ENCODE measurements at places on chromosomes 2 and 18. TPM values are rescaled to one million over a fixed set of nuclear protein-coding genes. Genes with fewer than 3 reads are reported as not detected.

Gene ZEB2
- total RNA-seq = 111 TPM

Gene TFCP2L1
- total RNA-seq = 0.16 TPM

Gene ANKRD30BL
- total RNA-seq = not detected

Gene SLC35F6
- 25.2 TPM for total RNA-seq

DNA sequence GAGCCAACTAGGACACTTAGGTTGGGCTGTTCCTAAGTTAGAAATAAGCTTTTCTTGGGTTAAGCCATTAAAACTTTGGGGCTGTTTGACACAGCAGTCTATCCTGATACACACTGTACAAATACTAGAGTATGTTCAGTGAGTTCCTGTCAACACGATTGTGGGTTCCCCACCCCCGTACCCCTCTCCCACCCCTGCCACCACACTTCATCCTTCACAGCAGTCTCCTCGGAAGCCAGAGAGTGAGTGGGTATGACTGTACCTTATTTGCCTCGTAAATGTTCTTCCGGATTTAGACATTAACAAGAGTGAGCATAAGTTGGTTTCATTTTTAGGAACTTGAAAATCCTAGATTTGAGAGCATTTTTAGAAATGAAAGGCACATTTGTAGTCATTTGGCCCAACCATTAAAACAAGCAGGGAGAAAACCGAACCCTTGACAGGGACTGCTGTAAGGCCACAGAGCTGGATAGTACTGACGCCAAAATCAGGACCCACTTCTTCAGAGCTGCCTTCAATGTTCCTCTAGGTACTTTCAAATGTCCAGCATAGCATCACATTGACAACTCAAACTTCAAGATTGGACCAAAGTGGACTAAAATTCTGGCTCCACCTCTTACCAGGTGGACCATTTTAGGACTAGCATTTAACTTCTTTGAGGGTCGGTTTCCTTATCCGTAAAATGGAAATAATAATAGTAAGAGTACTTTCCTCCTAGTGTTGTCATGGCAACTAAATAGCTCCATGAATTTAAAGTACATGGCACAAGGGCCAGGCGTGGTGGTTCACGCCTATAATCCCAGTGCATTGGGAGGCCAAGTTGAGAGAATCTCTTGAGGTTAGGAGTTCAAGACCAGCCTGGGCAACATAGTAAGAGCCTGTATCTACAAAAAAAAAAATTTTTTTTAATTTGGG, 166.3 kb upstream of the SERTAD2 start:
- DNase-seq = no peak

DNA sequence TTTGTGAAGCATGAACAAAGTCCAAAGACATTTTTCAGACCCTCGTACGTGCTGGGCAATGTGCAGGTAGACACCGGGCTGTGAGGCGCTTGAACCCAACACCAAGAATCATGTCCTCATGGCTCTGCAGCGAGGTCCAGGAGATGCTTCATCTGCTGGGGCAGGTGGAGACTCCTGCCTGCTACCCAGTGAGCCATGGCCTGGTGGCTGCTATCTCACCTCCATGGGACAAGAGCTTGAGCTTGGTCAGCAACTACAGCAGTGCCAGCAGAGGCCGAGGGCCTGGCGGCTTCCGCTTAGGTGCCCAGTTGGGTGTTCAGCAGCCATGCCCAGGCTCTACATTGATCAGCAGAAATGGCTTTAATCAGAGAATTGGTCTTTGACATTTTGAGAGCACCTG, 281.0 kb upstream of the HS6ST1 start:
- peak; percentile 29 for DNase-seq

DNA sequence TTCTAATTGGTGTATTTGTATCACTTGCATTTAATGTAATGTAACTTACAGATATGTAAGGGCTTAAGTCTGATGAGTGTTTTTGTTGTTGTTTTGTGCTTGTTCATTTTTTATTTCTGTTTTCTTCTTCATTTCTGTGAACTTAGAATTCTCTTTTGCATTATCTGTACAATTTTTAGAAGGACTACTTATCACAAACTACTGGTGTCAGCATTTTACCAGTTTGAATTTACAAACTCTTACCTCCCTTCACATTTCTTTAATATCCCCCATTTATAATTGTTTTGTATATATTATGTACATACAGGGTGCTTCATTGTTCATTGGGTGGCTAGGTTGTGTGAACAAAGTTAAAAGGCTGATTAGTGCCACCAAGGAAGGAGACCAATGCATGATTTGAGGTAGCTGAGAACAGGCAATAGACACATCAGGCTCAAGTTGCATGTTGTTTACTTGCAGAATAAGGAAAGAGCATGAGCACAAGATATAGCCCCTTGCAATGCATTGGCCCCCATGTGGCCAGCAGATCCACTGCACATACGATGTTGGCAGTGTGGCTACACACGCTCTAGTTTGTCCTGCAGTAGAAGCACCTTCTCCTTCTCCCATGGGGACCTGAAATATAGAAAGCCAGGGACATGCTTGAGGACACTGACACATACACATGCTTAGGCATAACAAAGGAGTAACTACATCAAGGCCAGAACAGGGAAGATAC, 198.2 kb downstream of the CD8B2 start:
- DNase-seq = no peak

DNA sequence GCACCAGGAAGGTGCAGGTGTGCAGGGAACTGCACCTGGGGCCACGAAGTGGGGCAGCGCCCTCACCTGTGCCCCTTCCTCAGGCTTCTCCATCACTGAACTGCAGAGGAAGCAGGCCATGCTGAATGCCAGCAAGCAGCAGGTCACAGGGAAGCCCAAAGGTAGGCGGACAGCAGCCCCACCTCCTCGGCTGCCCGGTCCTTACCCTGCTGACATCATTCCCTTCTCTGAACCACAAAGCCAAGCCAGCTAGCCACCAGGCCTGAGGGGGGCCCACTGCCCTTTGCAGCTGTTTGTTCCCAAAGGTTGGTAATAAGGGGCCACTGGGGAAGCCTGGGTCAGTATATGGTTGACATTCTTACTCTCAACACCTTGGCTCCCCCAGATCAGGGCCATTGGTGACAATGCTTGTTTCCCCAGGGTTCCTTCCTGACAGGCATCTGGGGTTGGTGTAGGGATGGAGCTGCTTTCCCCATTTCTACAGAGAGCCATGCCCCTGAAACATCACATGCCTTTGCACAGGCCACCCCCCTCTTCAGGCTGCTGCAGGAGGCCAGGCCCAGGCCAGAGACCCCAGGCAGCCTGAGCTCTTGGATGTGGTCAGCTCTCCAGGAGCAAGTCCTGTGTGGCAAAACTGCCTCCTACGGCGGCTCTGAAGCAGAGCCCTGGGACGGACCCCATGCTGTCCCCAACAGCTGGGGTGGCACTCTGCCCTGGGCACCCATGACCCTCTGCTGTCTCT, 47.8 kb downstream of the FAM168B start:
- peak; percentile 32 for DNase-seq

GRCh38 chr2:240893363-240893844, 2.6 kb downstream of the MAB21L4 start:
- peak; percentile 73 for DNase-seq

GRCh38 chr2:18473241-18474181, 86.9 kb downstream of the RDH14 start:
- no peak for DNase-seq

- DNase-seq = no peak
These were observed 195.1 kb downstream of the KCNE4 start for GRCh38 chr2:223247136-223247535.

- DNase-seq = no peak
These were observed 5.2 kb upstream of the RSAD2 start for GRCh38 chr2:6872394-6872793.

GRCh38 chr2:80340022-80340421, 35.5 kb upstream of the LRRTM1 start:
- no peak for DNase-seq

Data from mesothelial cell of epicardium (in vitro differentiated cells).